ENCODE measurements at places on chromosomes 6 and 20.

GRCh38 chr6:157346373-157346772, 23.1 kb upstream of the TMEM242 start:
- DNase-seq, result no peak

GRCh38 chr20:10947726-10948125, 273.9 kb upstream of the JAG1 start:
- no peak for DNase-seq

GRCh38 chr6:148146717-148147462, 195.7 kb upstream of the SASH1 start:
- DNase-seq, result peak; percentile 34

DNA sequence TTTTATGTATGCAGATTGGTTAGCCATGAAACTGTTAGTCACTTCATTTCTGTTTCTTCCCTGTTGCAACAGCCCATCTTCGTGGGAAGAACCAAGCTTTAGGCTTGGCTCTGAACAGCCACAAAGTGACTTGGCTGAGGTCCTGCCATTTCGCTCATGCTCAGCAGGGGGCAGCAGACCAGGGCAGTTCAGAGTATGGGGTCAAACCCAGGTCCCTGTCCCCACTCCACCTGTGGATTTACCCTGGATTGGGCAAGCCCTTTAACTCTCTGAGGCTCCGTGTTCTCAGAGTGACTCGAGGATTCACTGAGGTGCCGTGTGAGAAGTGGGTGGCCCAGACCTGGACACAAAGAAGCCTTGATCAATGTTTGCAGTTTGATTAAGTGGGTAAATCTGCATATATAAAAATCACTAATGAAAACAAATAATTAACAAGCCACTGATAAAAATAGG, 19.8 kb upstream of the MAP1LC3A start:
- peak; percentile 56 for DNase-seq

GRCh38 chr6:46961232-46961631, 39.5 kb upstream of the ADGRF5 start:
- no peak for DNase-seq

DNA sequence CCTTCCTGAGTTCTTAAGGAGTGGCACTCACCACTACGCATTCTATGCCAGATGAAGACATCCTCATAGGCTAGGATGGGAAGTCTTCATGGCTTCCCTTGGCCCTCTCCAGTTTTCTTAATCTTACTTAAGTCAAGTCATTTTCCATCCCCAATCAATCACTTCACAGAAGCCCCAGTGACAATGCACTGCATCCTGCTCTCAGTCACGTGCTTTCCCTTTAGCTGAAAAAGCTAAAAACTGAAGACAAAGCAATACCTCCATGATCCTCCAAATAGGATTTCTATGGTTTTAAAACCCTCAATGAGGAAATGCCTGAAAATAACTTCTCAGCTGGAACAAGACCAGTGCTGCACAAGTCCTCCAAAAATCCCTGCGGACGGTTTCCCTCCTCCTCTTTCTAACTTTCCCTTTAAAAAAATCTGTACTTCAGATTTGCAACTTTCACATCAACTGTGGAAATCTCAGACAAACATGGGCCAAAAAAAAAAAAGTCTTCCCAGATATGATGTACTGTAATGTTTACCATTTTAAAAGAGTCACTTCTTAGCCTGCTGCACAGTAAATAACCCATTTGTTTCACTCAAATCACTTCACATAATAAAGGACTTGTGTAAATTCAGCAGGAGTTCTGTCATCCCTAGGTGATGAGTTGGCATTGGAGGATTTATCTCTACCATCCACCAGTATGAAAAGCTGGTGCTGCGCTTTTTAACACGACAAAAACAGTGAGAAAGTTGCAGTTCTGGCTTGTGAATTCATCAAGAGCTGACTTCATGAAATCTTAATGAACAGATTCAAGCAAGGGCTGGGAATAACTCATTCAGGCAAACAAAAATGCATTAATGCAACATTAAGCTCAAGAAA, 590.0 kb upstream of the NOX3 start:
- no peak for DNase-seq

GRCh38 chr20:33883164-33883563, 72.0 kb downstream of the CHMP4B start:
- no peak for DNase-seq

DNA sequence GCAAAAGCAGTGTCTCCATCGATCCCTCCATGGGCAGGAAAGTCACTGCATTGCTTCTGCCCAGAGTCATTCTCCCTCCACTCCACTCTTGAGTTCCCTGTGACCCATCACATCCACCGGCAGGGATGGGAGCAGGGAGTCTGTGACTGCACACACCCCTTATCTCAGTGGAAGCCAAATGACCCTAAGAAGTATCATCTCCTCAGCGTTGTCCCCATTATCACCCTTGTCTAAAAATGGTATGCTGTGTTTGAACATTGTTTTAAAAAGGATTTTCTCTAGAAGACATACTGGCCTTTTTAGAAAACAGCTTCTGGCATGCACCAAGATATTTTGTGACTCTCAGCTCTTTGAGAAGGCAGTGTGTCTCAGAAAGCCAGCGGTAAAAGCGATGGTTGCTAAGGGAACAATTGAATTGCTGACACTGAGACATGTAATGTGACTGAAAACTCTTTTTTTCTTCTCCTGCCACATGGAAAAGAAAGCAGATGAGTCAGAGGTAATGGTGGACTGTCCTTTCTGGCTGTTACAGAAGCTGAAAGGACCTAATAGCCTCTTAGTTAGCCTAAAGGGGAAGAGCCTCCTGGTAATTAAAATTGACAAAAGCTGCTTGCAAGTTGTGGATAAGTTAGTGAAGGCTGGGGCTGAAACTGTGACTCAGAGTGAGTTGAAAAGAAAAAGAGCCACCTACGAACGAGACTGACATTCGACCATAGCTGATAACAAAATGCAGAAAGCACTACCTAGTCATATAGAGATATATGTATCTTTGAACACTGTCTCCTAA, 120.5 kb downstream of the MAP3K7 start:
- DNase-seq, result no peak

GRCh38 chr6:45072673-45073072, 255.5 kb upstream of the RUNX2 start:
- no peak for DNase-seq

GRCh38 chr20:48864254-48864653, 36.5 kb upstream of the PREX1 start:
- no peak for DNase-seq

DNA sequence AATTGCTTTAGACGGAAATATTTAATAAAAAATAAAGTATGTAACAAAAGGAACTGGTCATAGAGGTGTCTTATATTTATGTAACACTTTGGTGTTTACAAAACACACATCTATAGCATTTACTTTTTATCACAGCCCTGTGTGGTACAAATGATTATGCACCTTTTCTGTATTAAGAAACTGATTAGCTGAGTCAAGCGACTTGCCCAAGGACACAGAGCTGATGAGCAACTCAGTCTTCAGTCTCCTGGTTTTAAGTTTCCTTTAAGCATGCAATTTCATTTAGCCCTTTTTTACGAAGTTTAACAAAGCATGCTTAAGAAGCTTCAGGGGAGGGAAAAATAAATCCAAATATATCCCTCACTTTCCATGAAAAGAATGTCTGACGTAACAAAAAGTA, 2.5 kb downstream of the DCDC2 start:
- no peak for DNase-seq

DNA sequence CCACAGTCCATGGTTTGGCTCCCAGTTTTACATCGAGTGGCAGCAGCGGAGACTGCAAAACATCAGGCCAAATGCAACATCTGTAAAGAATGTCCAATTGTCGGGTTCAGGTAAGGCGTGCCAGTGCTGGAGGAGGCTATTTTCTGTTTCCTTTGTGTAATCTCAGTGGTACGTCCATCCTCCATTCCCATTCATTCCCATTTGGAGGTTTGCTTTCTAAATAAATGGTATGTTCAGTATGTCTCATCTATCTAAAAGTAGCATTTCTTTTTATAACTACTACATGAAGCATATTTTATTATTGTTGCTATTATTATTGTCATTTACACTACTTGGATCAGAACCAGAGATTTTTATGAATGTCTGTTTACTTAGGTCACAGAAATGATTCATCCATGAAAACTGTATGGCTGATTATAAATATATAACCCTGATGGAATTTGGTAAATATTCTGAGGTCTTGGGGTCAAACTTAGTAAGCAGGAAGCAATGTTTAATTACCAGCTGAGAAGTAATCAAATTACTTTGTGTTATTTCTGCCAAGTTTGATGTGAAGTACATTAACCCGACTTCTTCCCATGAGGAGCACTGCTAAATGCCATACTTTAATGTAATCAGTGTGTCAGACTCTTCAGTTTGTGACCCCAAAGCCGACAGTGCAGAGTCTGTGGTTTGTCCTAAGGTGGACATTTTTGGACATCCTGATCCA, 512.9 kb downstream of the UTRN start:
- no peak for DNase-seq

DNA sequence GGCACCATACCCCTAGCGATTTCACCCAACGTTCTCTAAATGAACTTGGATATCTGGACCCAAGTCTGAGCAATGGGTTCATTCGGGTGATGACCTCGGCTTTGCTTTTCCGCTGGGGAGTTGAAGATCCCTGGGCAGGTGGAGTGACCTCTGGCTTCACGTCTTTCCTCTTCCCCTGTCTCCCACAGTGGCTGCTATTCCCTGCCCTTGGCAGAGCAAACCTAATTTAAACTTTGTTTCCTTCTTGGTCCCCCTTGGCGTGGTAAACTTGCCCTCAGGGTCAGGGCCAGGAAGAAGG, 7.8 kb upstream of the TFAP2A start:
- no peak for DNase-seq

DNA sequence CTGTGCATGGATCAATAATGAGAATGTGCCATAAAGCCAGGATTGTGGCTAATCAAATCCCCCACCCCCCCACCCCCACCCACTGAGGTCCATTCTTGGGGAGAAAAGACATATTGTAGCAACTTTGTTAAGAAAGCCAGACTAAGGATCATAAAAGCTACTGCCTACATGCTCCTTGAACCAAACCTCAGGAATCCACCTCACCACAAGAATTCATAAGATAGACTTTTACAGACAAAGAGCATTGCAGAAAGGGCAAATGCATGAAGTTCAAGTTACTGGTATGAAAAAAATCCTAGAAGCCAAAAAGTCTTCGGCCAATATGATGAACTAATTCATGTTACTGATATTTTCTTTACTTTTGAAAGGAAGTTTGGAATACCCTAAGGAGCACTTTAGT, 187.9 kb upstream of the ARID1B start:
- no peak for DNase-seq

DNA sequence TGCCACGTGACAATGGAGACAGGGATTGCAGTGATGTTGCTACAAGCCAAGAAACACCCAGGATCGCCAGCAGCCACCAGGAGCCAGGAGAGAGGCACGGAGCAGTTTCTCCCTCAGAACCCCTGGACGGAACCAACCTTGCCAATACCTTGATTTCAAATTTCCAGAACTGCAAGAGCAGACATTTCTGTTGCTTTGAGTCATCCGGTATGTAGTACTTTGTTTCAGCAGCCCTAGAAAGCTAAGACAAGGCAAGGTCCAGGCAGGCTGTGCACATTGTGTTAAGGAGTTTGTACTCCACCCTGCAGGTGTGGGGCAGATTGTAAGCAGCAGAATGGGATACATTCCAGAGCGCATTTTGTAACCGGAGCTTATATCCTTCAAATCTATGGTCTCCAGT, 48.3 kb downstream of the TRERF1 start:
- no peak for DNase-seq

DNA sequence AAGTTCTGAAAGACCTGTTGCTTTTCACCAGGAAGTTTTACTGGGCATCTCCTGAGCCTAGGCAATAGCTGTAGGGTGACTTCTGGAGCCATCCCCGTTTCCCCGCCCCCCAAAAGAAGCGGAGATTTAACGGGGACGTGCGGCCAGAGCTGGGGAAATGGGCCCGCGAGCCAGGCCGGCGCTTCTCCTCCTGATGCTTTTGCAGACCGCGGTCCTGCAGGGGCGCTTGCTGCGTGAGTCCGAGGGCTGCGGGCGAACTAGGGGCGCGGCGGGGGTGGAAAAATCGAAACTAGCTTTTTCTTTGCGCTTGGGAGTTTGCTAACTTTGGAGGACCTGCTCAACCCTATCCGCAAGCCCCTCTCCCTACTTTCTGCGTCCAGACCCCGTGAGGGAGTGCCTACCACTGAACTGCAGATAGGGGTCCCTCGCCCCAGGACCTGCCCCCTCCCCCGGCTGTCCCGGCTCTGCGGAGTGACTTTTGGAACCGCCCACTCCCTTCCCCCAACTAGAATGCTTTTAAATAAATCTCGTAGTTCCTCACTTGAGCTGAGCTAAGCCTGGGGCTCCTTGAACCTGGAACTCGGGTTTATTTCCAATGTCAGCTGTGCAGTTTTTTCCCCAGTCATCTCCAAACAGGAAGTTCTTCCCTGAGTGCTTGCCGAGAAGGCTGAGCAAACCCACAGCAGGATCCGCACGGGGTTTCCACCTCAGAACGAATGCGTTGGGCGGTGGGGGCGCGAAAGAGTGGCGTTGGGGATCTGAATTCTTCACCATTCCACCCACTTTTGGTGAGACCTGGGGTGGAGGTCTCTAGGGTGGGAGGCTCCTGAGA, at the start of gene HFE:
Gene HFE (plus strand): TSS at position 146 of the 832 bp plus-strand sequence. CDS start 12 bp downstream, at position 158.
- DNase-seq, result peak; percentile 28

- no peak for DNase-seq
These were observed 131.1 kb downstream of the TBXT start for GRCh38 chr6:166036316-166037095.

GRCh38 chr6:139708337-139709199, 334.1 kb upstream of the CITED2 start:
- no peak for DNase-seq

- DNase-seq, result no peak
These were observed 673 bp downstream of the CST7 start for GRCh38 chr20:24949756-24950127.
